Transverse colon (tissue), 4 donors: ENCODE measurements at places on chromosomes 2 and 18. TPM values are rescaled to one million over a fixed set of nuclear protein-coding genes. Genes with fewer than 3 reads are reported as not detected.

Gene C18orf32
- total RNA-seq, result 40.2 TPM

Gene SERPINB10
- not detected for total RNA-seq

Gene SIX3
- not detected for total RNA-seq

Gene TCF23
- total RNA-seq, result not detected

Gene CCDC68
- total RNA-seq, result 24.9 TPM

Gene ACMSD
- total RNA-seq, result not detected
